ENCODE measurements at places on chromosomes 7 and 10.

GRCh38 chr7:80781561-80781979, 137.3 kb downstream of the SEMA3C start:
- no peak for DNase-seq

DNA sequence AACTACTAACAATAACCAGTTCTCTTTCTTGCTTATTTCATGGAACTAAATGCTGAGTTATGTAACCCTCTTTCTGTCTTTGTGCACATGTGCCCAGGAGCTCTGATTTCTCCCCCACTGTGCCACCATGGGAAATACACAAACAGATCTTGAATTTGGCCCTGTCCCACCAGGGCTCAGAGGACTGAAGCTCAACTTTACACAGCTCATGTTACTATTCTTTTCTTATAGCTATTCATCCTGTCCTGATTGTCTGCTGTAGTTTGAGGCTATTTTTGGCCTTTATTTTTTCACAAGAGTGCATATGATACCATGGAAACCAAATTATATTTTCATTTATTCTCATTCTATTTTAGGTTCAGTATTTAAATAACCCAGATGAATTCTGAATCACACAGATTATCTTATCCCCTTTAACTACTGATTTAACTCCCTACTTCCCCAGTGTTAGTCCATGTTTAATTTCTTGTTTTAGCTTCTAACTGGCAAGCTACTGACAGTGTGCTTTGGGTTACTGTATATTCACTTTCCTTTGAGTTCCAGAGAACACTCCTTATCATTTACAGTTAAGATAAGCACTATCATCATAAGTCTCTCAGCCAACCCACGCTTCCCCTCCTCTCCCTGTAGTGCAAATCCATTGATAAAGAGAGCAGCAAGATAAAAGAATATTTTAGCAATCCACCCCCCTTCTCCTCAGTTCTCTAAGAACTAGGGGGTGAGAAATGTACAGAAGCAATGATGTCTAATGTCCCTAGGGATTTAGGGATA, 71.8 kb upstream of the GSDME start:
- DNase-seq, result no peak

DNA sequence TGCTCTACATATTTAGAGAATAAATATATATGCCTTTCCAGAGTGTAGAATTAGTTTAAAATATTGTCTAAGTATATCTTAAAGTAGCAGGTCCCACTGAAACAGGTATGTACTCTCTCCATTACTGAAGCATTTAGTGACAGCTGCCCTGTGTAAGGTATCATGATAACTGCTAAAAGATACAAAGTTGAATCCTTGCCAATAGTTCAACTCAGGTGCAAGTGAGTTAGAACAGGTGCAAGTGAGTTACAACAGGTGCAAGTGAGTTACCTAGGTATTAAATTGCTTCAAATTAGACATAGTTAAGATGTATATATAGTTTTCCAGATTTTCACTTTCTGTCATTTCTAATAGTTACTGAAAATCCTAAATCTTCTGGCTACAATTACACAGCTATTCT, 119.1 kb downstream of the CNOT4 start:
- no peak for DNase-seq

- DNase-seq, result no peak
Observed at GRCh38 chr10:103853428-103854264, 1.7 kb downstream of the SH3PXD2A start.

DNA sequence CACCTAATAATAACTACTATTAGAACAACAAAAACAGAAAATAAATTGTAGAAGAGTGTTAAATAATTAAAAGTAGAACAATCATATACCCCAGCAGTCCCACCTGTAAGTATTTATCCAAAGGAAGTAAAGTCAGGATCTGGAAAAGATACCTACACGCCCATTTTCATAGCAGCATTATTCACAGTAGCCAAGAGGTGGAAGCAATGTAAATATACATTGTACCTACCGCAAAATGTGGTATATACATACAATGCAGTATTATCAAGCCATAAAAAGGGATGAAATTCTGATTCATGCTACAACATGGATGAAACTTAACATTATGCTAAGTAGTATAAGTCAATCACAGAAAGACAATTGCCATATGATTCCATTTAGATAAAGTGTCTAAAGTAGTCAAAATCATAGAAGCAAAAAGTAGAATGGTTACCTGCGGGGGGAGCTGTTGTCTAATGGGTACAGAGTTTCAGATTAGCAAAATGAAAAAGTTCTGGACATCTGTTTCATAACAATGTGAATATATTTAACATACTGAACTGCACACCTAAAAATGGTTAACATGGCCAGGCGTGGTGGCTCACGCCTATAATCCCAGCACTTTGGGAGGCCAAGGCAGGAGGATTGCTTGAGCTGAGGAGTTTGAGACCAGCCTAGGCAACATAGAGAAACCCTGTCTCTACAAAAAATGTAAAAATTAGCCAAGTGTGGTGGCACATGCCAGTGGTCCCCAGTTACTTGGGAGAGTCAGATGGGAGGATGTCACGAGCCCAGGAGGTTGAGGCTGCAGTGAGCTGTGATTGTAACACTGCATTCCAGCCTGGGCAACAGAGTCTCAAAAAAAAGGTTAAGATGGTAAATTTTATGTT, 6.0 kb upstream of the TMED4 start:
- peak; percentile 4 for DNase-seq

- DNase-seq, result no peak
Observed at GRCh38 chr10:80506189-80506575, 31.5 kb upstream of the SH2D4B start.
